ENCODE measurements at places on chromosomes 2 and 18.

DNA sequence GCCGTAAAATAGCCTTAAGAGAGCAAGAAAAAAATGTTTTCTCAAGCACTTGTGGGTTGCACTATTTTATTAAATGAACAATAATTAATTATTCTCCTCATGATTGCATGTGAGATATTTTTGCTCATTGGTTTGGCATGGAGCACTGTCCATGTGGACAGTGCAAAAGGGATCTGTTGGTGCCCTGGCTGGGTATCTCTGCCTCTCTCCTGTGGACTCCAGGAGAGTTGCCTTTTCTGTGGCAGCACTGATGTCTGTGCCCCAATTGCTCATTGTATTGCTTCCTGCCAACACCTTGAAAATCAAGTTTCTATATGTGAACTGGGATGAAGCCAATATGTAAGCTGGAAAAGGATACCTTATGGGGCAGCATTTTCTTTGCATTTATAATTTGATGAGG lies 131.7 kb downstream of the SETBP1 start:
- no peak for DNase-seq

DNA sequence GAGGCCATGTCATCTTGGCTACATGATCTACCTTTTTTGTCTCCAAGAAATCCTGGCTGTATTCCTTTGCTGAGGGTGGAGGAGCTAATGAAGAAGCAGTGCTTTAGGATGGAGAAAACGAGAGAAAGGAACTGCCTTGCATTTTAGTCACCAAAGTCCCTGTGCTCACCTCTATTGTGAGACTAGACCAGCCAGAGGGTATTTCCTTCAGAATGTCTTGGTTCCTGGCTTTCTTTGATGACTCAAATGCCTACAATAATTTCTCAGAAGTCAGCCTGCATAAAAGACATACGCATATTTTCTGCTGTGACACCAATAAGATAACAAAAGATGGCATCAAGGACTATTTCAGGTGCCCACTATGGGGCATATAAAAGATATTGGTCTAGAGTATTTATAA lies 10.8 kb downstream of the SF3B6 start:
- DNase-seq, result no peak

GRCh38 chr2:131026919-131027318 lies 66.3 kb downstream of the FAM168B start:
- no peak for DNase-seq

DNA sequence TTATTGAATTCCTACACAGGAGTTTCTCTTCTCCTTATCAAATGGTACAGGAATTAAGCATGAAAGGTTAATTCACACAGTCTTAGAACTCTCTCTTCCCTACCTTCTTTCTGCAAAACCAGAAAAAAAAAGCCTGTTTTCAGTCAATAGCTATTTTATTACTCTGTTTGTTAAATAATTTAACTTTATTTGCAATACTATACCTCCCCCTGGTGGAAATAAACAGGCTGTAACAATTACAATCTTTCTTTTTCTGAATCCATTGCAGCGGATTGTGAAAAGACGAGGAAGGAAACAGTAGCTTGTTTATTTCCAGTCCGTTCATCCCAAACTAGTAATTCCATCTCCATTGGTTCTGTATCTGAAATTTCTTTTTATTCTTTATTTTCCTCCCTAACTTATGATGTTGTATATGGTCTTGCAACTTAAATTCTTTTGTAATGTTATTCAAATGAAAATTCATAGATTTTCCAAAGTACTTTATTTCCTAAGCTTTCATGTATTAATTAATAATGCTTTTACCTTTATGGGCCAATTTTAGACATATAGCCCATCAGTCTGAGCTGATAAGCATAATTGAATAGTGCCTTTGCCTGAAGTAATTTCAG lies 165.2 kb downstream of the SH3BP4 start:
- no peak for DNase-seq

- DNase-seq, result no peak
Observed at GRCh38 chr2:20569464-20570223, 81.3 kb downstream of the HS1BP3 start.

GRCh38 chr18:79914614-79915160 lies 36.8 kb downstream of the SLC66A2 start:
- DNase-seq, result no peak

DNA sequence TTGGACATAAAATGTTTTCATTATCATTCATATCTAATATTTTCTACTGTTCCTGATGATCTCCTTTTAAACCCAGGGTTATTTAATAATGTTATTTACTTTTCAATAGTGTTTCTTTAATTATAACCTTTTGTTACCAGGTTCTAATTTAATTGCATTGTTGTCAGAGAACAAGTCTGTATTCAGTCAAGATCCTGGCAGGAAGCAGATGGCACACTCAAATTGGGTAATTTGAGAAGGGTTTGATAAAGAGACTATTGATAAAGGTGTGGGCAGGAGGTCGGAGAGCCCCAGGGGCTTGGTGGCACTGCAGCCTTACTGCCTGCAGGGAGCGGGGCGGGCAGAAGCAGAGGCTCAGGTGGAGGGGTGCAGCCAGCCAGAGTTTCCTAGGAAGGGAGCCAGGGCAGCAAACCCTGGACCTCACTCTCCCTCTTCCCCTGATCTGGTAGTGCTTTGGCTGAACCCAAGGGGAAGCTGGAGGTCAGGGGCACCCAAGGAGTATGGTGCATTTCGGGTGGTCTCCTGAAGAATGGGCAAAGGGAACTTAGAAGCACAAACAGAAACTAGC lies 2.3 kb upstream of the KIF1A start:
- DNase-seq, result no peak
